ENCODE measurements at places on chromosomes 12 and 14.

DNA sequence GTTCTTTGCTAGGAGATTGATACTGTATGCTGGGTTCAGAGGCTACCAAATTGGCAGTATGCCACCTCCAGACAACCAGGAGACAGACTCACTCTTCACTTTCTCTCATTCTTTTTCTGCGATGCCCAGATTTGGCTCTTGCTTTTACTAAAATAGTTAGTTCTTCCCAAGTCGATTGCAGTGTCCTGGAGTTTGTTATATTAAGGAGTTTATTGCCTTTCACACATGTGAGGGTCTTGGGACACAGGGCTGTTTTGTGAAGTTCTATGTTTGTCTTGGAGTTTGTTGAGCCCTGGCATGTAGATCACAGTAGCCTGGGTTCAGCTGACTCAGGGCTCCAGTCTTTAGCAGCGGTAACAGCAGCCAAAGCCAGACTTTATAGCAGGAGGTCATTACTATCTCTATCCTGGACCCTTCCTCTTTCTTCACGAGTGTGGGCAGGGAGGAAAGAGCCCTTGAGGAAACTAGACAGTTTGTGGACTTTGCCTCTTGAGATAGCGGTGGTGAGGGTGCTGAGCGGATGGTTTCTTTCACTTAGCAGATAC, 1.6 kb downstream of the MLEC start:
- peak; percentile 26 for DNase-seq

DNA sequence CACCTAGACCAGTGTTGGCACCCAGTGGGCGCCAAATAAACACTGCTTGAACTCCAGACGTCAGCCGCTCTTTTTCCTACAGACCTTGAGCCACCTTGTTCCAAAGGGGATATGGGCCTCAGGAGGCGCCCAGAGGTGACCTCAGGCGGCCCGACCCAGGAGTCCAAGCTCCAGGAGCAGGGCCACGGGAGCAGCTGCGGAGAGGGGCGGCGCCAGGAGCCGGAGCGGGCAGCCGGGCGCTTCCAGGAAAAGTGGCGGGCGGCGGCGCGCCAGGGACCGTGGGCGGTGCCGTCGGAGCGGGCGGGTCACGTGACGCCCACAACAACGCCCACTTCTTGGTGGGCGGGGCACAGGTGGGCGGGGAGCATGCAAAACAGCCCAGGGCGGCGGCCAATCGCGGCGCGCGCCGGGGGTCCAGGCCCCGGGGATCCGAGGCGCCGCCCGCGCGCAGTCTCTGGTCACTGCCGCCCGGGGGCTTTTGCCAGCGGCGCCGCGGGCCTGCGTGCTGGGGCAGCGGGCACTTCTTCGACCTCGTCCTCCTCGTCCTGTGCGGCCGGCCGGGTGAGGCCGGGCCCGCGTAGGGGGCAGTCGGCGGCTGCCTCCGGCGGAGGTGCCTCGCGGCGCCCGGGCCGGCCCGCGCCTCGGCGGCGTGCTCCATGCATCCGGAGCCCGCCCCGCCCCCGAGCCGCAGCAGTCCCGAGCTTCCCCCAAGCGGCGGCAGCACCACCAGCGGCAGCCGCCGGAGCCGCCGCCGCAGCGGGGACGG, at the start of gene ORAI1:
ORAI1 (plus strand) TSS at position 444 of the 766 bp plus-strand sequence.
- DNase-seq = peak; percentile 94

DNA sequence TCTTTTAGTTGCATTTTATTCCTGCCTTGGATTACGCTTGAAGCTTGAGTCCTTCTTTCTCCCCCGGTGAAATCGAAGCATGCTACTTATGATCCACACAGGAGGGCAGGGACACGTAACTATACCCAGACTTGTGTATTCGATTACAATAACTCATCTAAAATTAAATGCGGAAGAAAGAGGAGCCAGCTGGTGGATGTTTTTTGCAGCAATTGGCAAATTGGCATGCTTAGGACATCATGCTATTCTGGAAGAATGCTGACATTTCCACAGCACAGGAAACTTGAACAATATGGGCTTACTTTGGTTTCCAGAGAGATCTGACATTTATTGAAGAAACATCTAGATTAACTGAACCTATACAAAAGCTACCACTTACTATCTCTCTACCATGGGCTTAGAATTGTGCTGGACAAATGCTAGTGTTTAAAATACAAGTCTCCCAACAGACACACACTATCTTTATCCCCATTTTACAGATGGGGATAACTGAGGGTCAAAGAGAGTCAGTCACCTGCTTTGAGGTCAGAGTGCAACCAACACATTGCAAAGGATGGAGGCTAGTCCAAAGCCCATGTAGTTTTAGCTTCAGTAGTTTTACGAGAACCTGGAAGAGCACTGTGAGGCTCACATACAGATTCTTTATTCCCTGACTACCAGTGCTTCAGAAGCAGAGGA, 36.3 kb downstream of the LGMN start:
- DNase-seq = no peak

- no peak for DNase-seq
Observed at GRCh38 chr12:102735104-102735503, 181.9 kb downstream of the PAH start.

DNA sequence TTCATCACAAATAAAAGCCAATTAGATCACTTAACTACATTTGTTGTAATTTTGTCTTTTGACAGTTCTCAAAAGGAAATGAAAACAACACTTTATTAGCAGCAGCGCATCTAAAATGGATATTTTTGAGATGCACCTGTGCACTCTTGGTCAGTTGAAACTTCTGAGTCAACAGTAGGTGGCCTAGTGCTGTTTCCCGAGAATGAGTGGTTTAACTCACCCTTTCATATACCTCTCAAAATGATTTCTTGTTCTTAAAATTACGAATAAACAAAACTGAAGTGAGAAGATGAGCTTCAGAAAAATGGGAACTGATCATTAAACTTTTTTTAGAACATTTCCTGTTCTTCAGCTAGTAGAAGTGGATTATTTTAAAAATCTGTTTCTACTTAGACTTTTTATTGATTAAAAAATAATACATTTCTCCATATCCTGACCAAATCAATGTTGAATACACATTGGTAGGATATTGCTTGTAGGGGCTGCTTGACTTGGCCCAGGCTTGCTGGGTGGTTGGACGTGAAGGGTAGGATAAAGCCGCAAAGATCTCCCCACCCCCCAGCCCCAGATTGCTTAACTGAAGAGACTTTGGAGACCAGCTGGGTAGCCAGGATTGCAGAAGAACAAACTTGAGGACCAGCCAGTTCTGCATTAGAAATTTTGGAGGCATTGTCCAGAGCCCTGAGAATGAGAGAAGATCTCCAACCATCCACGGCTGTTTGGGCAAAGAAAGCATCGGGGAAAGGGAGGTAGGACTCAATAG, 22.3 kb upstream of the STK38L start:
- DNase-seq = no peak

All from HCEC 1CT (cell line).